ENCODE measurements at places on chromosomes 12 and 14.

DNA sequence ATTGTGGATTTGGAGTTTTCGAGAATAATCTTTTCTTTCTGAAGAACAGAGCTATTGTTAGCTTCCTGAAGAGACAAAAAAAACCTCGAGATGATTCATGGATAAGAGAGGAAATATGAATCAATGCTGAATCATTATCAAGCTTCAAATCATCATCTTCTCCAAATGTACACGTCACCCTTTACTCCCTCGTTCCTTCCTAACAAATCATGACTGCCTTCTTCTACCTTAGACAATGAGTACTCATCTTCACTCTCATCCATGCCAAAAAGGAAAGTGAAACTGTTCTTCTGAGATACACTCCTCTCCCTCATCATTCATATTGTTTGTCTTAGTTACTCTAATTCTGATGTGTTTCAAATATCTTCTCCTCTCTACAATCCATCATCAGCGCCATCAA, 1115.8 kb upstream of the ATXN7L3B start:
- DNase-seq, result no peak

DNA sequence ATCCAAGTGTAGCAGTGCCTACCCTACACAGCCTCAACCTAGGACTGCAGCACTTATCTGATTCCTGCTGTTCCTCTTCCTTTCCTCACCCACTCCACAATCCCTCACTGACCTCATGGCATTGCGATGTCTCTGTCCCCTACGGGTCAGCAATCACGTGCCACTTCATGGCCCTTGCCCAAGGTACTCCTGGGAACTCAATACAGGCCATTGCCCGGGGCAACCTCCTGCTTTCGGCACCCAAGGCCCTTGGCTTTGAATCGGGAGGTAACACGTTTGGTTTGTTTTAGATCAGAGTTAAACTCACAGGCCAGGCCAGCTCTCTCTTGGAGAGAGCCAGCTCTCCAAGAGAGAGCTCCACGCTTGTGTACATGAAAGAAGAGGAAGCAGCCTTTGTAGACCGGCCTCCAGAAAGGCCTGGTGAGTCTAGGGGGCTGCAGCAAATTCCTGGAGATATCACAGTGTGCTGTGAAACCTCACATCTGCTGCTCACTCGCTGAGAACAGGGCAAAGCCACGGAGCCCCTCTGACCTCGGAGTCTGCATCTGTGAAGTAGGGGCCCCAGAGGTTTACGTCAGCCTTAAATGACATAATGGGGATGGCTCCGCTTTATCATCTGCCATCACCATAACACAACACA, 12.2 kb downstream of the CLMN start:
- no peak for DNase-seq

GRCh38 chr12:112710414-112710813, 81.1 kb upstream of the RPH3A start:
- DNase-seq, result no peak

GRCh38 chr14:68756000-68756481, 36.8 kb downstream of the ZFP36L1 start:
- DNase-seq, result no peak

DNA sequence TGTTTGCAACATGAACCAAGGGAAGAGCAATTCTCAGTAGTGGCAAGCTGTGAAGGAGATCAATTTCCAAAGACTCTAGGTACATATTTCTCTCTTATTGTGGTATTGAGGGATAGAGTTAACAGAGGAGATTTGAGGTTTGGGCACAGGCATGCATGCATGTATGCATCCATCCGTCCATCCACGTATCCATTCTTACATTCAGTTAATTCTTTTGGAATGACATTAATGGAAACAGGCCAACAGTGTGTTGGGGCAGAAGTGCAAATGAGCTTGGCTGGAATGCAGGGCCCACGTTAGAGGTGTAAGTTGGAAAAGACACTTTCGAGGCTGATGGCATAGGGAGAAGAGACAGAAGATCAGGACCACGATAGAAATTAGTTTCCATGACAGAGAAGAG, 216.9 kb upstream of the PELI2 start:
- DNase-seq, result no peak

- DNase-seq, result no peak
Measured at GRCh38 chr14:65472189-65472588, 59.7 kb downstream of the FUT8 start.

DNA sequence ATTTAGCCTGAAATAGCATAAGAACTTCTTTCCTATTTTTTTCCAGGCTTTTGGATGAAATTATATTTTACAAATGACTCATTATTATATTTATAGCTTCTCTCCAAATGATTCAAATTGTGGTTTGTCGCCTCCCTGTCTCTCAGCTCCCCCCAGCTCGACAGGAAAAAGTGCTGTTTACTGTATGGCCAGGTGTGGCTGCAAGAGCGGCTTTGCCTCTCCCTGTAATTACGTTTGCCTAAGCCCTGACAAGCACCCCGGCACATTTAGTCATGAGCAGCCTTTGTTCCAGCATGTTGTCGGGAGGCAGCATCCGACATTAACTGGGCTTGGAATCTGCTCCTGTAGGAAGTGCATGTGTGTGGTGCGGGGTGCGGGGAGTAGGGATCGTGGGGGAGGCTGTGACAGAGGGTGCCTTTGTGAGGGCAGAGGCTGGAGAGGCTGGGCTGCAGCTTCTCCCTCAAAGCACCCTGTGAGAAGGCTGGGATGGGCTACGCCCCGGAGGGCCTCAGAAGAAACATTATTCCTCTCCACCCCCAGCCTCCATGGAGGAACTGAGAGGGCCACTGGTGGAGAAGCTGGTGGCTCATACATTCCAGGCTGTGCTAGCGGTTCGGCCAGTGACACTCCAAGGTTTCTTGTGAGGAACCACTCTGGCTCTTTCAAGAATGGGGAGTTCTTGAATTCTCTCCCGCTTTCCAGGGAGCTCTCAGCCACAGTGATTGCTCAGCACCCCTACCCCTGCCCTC, 42.1 kb upstream of the CTDSP2 start:
- no peak for DNase-seq

DNA sequence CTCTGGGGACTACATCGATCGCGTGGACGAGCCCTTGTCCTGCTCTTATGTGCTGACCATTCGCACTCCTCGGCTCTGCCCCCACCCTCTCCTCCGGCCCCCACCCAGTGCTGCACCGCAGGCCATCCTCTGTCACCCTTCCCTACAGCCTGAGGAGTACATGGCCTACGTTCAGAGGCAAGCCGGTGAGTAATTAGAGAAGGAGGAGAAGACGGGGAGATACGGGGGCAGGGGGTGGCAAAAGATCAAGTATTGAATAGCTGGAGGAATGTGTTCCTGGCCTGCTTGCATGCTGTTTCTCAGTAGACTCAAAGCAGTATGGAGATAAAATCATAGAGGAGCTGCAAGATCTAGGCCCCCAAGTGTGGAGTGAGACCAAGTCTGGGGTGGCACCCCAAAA, 21.9 kb downstream of the OS9 start:
- no peak for DNase-seq

GRCh38 chr12:88782351-88782750, 202.1 kb upstream of the KITLG start:
- DNase-seq, result no peak

DNA sequence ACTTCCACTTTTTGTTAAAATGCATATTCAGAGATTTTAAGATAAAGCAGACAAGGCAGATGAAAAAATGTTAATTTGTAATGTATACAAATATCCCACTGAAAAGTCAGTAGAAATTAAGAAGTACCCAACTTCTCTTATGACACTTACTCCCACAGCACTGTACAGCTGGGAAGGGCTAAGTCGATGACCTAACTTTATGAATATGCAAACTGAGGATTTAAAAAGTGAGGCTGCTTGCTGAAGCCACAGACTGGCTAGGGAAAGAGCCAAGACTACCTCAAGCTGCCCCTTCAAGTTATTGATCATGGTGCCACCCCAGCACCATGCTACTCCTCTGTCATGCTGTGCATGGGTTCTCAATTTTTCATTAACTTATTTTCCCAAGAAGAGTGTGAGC, 17.0 kb downstream of the PPM1H start:
- DNase-seq, result no peak

DNA sequence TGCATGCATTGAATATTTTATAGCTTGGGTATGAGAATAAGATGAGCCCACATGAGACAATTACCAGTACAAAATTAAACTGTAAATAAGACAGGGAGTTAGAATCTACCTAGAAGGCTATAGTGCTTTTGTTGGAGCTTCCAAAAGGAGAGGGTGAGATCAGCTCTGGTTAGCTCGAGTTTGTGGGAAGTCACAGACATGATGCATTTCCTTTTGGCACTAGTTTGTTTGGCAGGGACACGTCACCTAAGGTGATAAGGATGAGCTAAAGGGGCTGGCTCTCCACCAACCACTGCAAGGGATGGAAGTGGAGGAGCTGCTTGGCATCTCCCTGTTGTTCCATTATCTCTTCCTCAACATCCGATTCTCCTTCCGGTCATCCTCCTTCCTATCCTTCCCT, 48.5 kb upstream of the CPM start:
- no peak for DNase-seq
